ENCODE measurements at places on chromosomes 11 and 22.
A peak's percentile ranks its signal among the peaks of the same experiment; 100 is the strongest.

- no peak for DNase-seq
These were observed 8.3 kb downstream of the PRR5L start for GRCh38 chr11:36304351-36304750.

GRCh38 chr22:28141614-28142013 lies 222.6 kb upstream of the PITPNB start:
- no peak for DNase-seq

- DNase-seq = no peak
These were observed 39.9 kb downstream of the OR2AT4 start for GRCh38 chr11:75056814-75057213.

DNA sequence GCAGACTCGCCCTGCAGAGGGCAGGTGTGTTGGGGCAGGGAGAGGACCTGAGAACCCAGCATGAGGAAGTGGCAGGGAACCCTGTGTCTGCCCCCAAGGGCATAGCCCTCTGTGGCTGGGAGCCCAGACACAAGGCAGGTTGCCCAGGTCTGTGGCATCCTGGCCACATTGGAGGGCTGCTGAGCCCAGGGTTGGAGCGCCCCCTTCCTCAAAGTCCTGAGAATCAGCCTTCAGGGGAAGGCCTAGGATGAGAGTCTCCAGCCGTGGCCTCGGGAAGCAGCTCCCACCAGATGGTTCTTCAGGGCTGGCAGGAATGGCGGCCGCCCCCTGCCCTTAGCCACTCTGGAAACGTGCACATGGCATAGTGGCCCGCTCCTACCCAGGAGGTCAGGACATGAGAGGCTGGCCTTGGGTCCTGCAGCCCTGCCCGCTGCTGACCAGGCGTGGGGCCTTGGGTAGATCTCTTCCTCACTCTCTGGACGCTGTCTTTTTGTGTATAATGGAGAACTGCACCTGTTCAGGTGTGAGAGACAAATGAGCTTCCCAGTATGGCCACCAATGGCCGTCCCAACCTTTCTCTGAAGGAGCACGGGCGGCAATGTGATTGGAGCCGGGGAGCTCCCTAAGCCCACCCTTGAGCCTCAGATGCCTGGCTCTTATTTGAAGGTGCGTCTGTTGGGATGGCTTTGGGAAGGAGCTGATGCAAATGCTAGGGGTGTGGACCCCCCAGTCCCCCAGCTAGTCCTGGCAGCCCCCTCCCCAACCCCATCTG lies 4.6 kb upstream of the CDC42BPG start:
- no peak for DNase-seq

- DNase-seq = peak; percentile 65
These were observed 2.3 kb downstream of the PRSS23 start for GRCh38 chr11:86802601-86803051.

GRCh38 chr11:43984519-43985385 lies 42.3 kb downstream of the C11orf96 start:
- DNase-seq = no peak

DNA sequence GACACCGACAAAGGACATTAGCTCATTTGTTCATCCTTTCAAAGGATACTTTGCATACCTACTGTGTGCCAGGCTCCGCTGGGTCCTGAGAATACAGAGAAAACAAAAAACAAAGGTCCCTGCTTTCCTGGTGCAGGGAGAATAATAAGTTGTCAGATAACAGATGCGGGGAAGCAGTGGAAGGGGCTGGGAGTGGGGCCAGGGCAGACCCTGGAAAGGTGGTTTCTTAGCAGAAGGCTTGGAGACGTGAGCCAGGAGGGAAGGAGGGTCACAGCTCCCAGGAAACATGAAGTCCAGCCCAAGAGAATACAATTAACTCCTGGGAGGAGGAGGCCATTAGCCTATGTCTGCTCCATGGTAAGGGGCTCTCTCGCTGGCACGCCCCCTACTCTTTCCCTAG lies 9.8 kb upstream of the ANO1 start:
- no peak for DNase-seq

DNA sequence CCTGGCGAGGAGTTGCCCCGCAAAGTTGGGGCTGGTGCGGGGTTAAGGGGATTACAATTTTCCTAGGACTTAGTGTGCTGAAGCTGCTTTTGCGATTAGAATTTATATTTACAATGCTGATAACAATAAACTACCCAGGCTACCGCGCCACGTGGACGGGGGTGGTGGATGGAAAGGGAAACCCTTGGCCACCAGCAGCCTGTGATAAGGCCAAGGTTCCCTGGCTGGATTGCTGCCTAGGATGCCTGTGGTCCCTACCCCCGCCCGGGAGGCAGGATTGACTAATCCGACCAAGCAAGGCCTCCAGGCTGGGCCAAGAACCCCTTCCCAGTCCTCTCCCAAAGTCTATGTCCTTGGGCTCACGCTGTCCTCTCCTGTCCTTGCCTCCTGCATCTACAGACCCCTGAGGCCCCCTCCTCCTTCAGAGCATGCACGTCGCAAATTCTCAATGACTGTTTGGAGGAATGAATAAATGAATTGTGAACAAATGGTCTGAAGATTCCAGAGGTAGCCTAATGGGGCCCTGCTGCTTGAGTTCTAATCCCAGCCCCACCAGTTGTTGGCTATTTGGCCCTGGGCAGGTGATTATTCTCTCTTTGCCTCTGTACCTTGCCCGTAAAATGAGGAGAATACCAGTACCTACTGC lies 7.6 kb upstream of the CHKA start:
- no peak for DNase-seq

DNA sequence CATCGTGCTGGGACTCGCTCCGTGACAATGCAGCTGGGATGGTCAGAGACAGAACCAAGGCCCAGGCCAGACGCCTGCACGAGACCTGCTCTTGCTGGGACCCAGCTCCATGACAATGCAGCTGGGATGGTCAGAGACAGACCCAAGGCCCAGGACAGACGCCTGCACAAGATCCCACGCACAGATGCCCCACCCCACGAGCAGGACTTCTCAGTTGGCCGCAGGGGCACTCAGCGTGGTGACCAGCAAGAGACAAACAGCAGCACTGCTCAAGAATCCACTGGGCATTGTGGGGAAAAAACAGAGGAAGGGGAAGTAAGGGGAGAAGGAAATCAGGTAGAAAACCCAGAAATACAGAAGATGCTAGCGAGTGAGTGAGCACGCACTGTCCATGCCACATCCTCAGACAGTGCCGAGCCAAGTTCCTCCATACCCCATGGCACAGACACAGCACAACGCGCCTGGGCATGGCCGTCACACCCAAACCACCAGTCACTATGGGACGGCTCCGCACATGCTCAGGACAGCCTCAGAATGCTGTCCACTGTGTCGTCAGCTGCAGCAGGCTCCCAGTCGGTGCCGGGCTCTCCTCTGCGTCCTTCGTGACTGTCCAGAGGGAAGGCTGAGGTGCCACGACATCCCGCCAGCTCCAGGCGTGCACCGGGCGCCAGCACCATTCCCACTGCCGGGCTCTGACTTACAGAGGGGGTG lies 44.5 kb downstream of the BRD1 start:
- no peak for DNase-seq

- no peak for DNase-seq
These were observed 30.9 kb upstream of the LRRC32 start for GRCh38 chr11:76701294-76702040.

- no peak for DNase-seq
These were observed 2269.3 kb upstream of the RAG2 start for GRCh38 chr11:38867338-38867737.

DNA sequence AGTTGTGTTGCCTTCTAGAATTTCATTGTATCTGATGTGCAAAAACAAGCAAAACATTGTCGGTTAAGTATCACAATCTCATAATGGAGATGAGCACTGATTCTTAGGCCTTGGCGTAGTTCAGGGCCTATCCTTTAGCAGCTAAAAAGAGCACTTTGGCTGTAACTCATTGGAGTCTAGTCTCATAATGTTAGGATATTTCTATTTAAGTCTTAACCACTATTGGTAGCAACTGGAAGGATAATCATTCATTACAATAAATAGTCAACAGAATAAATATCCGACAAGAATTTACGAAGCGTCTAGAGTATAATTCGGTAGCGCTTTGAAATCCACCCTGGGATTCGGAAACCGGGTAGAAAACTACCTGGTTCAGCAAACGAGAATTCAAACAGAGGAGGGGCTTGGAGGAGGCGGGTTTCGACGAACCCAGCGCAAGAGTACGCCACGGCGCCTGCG lies 461 bp upstream of the EED start:
- DNase-seq = no peak

GRCh38 chr11:130817330-130817944 lies 98.8 kb downstream of the SNX19 start:
- DNase-seq = no peak

DNA sequence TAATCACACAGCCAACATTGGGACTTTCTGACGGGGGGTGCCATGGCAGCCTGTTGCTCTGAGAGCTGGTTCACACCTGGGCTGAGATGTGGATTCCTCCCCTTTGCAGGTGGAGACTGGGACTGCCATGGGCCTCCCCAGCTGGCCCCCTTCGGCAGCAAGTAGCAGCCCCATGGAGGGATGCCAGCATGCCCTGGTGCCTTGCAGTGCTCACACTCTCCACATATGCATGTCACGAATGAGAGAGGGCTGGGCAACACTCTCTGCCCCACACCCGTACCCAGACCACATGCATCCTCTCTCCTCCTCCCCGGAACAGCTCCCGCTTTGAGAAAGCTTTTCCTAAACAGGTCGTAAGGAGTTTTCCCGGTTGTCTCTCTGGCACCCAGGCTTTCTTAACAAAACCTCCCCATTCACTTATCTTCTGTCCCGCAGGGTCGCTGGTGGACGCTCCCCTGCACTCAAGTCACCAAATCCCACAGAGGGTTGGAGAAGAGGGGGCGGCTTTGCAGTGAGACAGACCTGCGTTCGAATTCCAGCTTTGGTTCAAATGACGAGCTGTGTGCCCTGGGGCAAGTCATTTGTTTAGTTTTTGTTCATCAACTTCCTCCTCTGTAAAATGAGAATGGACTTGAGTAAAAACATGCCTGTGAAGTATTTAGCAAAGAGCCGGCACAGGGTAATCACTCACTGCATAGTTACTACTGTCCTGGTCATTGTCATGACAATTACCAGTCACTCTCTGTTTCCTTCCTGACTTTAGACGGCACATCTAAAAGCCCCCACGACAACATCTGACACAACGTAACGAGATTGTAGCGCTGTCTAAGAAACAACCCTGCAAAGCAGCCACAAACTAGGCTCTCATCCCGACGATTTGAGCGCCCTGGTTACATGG lies 231.3 kb upstream of the B3GAT1 start:
- DNase-seq = no peak

DNA sequence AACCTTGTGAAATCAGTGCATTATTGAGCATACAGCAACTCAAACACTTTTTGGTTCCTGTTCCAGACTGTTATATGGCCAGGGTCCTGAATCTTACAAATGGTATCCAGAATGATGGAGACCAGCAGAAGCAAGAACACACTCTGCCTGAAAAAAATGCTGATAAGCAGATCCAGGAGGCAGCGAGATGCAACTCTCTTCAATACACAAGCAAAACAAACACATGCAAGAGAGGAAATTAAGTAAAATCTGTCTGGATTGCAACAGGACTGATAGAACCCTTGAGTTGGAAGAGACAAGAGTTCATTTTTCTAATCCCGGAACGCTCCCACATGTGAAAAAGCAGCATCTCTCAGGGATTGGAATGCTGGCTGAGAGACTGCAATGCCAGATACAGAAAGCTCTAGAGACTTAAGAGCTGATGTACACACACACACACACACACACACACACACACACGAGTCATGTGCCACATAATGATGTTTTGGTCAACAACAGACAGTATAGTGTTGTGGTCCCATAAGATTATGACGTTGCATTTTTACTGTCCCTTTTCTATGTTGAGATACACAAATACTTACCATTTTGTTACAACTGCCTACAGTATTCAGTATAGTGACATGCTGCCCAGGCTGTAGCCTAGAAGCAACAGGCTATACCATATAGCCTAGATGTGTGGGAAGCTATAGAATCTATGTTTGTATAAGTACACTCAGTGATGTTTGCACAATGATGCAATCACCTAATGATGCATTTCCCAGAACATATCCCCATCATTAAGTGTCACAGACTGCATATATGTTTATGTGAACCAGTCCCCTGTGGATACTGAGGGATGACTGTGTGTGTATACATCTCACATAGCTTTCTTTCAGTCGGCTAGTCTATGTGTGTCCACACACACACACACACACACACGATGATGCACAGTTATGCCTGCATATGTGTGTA lies 406.6 kb downstream of the LARGE1 start:
- DNase-seq = no peak

- no peak for DNase-seq
These were observed 18.0 kb downstream of the LSP1 start for GRCh38 chr11:1870721-1871466.

- no peak for DNase-seq
These were observed 205.5 kb upstream of the POU2AF2 start for GRCh38 chr11:111039982-111040381.

- DNase-seq = no peak
These were observed 4.7 kb downstream of the MUS81 start for GRCh38 chr11:65864706-65865471.

DNA sequence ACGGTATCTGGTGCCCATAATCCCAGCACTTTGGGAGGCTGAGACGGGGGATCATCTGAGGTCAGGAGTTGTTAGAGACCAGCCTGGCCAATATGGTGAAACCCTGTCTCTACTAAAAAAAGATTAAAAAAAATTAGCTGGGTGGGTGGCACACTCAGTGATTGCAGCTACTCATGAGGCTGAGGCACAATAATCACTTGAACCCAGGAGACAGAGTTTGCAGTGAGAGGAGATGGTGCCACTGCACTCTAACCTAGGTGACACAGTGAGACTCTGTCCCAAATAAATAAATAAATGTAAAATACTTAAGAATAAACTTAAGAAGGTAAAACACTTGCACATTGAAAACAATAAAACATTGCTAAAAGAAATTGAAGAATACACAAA lies 90.4 kb downstream of the ZNF280B start:
- no peak for DNase-seq

- DNase-seq = no peak
These were observed 68.3 kb downstream of the NFAM1 start for GRCh38 chr22:42363892-42364291.

DNA sequence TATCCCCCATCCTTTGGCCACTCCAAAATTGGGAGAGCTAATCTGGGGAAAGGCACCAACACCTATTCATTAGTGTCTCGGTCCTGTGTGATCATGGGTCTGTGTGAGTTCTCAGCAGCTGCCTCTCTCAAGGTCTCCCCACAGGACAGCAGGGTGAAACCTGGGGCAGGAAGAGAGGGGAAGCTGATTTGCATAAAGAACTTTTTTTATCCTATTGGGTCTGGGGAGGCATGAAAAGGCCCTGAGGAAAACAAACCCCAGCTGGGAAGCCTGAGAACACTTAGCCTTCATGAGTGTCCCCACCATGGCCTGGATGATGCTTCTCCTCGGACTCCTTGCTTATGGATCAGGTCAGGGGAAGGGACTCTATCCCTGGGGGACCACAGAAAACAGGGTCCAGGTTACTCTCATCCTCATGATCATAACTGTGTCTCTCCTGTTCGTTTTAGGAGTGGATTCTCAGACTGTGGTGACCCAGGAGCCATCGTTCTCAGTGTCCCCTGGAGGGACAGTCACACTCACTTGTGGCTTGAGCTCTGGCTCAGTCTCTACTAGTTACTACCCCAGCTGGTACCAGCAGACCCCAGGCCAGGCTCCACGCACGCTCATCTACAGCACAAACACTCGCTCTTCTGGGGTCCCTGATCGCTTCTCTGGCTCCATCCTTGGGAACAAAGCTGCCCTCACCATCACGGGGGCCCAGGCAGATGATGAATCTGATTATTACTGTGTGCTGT lies 116.0 kb upstream of the TOP3B start:
- no peak for DNase-seq

All from SW 1271 (cell line).